Stimulated activated CD4-positive, alpha-beta T cell treated with anti-CD3 and anti-CD28 coated beads, Interleukin-2, amount 100 ng/mL, for 24 hours (primary cell): ENCODE measurements at places on chromosomes 3 and 15.
A peak's percentile ranks its signal among the peaks of the same experiment; 100 is the strongest.

GRCh38 chr15:48283396-48284145 is 47.7 kb upstream of the DUT start:
- no peak for DNase-seq

GRCh38 chr3:61358364-61358763 is 107.1 kb upstream of the FHIT start:
- DNase-seq: no peak

GRCh38 chr3:184171562-184171961 is 3.1 kb upstream of the AP2M1 start:
- no peak for DNase-seq

DNA sequence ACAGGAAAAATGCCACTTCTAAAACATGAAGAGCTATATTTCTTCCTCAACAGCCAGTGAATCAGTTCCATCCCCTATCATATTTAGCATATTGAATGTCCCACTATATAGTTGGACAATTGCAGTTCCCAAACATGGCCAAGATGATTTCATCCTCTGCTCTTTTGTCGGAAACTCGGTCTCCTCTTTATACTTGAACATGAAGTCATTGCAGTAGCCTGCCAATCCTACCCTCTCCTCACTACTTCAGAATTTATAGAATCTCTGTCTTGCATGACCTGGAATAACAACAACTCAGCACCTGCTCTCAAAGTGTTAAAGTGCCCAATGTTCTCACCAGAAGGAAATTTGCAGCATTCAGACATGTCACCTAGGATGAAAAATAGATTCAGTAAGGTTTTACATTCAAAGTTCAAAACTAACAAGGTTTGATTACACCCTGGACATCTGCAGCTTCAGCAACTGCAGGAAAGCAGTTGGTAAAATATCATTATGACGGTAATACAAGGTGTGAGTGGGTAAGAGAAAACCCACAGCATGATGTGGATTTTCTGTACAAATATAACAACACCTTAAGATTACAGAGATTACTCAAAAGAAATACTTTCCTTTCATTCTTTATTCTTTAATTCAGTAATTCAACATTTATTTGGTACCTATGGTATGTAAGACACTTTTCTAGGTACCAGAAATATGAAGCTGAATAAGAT is 52.5 kb downstream of the TP63 start:
- DNase-seq: no peak

DNA sequence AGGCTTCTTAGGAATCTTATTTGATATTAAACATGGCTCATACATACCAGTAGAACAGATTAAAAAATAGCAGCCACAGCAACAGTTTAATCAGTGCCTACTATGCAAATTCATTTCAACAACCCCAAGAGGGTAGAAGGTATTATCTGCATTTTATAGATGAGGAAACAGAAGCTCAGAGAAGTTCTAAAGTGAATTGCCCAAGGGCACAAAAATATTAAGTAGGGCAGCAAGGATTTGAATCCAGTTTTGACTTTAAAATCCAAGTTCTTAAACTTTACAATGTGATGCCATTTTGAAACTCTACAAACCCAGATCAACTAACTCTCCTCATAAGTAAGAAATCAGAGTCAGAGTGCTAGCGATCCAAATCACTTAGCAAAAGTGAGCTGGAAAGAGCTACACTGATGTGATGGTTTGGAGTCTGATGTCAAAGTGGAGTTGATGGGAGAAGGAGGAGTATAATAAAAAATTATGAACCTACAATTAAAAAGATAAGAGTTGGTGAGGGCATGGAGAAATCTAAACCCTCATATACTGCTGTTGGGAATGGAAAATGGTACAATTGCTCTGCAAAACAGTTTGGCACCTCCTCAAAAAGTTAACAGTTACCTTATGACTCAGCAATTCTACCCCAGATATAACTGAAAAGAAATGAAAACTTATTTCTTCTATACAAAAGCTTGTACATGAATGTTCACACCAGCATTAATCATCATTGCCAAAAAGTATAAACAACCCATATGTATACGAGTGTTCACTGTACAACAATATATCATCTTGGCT is 51.0 kb upstream of the PLXND1 start:
- DNase-seq: no peak

- no peak for DNase-seq
Observed at GRCh38 chr3:16056217-16056616, 118.3 kb upstream of the GALNT15 start.

DNA sequence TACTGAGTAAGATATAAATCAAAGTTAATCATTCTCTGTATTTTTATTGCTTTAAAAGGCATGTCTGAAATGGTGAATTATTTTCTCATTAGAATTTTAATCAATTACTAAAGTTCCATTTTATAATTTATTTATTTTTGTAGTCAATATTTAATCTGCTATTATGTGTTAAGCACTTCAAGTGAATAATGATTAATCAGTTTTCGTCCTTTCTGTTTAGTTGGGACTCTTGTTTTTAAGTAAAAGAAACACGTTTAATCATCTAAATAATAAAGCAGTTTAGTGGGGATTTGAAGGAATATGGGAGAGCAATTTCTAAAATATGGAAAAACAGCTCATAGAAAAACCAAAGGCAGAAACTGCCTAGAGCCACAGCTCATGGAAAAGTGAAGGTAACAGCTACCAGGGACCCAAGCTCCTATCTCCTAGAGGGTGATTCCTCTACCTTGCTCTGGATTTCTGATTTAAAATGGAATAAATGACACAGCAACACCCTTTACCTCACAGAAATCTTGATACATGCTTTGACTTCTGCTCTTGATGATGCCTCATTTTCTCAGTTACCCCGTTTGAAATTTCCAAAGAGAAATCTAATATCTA is 28.0 kb upstream of the SUCNR1 start:
- DNase-seq: no peak

- DNase-seq: no peak
Observed at GRCh38 chr15:96860741-96861140, 530.2 kb downstream of the NR2F2 start.

DNA sequence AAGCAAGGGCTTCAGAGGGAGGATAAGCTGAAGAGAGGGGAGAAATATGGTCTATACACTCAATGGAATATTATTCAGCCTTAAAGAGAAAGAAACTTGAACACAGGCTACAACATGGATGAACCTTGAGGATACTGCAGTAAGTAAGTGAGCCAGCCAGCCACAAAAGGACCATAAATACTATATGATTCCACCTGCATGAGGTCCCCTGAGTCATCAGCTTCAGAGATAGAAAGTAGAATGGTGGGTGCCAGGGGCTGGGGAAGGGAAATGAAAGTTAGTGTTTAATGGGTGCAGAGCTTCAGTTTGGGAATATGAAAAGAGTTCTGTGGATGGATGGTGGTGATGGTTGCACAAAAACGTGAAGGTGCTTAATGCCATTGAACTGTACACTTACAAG is 68.4 kb upstream of the SEC13 start:
- no peak for DNase-seq

DNA sequence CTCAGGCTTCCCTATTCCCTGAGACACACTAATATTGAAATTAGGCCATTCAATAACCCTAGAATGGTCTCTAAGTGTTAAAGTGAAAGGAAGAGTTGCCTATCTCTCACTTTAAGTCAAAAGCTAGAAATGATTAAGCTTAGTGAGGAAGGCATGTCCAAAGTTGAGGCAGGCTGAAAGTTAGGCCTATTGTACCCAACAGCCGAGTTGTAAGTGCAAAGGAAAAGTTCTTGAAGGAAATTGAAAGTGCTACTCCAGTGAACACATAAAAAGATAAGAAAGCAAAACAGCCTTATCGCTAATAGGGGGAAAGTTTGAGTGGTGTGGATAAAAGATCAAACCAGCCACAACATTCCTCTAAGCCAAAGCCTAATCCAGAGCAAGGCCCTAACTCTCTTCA is 117.9 kb upstream of the SPATA12 start:
- DNase-seq: no peak

GRCh38 chr3:71784914-71785531 is at the start of gene PROK2:
TSS of gene PROK2 (minus strand) at chr3:71785148. CDS start at chr3:71785052, 96 bp downstream.
- peak; percentile 60 for DNase-seq

DNA sequence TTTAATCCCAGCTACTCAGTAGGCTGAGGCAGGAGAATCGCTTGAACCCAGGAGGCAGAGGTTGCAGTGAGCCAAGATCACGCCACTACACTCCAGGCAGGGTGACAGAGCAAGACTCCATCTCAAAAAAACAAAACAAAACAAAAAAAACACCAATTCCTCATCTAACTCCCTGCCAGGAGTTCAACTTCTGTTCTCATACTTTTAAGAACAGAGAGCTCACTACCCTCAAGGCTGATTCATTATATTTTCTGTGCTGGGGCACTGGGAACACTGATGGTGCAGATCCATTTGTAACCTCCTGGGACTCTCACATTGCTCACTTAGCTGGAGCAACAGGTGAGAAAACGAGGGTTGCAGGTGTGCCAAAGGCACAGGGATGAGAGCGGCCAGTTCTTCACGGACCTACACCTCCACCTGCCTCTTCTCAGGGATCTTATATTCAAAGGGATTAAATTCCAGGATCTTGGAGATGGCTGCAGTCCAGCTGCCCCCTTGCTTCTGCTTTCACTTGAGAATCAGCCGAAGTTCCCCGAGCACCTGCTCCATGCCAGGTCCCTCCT is 12.3 kb upstream of the CSK start:
- DNase-seq: no peak

DNA sequence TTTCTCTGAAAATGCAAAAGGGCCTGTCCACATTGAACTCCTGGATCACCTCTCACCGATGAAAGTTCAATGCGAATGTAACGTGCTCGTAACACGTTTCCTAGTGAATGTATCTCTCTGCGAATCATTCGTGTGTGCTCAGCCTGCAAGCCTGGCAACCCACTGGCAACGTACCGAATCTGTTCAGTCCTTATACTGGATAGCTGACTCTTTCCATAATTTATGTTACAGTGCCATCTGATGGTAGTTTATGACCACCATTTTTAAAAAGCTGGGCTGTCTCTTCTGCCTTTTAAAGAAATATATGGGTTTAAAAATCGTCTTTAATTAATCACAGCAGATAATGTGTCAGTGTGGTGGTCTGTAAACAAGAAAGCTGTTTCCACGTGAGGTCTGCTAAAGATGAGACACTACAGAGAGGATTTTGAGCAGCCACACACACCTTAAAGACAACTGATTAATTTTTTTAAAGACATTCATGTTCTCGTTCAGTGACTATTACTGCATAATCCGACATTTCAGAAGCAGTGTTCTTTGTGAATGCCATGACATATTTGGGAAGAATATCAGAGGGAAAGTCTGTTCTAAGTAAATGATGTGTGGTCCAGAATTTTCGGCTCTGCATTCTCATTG is 69.4 kb upstream of the FOXP1 start:
- DNase-seq: peak; percentile 28

GRCh38 chr3:194187233-194187944 is 51.4 kb downstream of the HES1 start:
- DNase-seq: no peak

DNA sequence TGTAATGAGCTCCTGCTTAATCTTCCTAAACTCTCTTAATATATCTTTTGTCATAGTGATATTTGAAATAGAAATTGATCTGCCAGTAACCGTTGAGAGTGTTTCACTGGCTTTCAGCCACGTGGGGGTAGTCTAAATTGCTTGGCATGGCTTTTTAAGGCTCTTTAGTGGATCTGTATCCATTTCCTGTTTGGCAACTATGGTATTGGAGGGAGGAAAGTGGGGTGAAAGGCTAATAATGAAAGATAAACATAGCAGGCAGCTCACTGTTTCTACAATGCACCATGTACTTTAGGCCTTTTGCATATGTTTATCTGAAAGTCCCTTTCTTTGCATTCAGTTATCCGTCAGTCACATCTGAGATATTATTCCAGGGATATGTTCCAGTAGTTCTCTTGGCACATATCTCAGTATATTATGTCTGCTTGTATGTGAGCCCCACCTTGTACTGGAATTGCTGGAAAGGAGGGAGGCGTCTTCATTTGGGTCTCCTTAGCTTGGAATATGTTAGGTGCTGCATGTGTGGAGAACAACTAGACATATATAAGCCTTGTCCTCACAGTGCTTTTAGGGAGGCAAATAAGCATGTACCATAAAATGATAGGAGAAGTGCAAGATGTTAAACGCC is 10.8 kb downstream of the TOPAZ1 start:
- no peak for DNase-seq

- no peak for DNase-seq
Observed at GRCh38 chr15:68991723-68992122, 22.8 kb upstream of the NOX5 start.

- no peak for DNase-seq
Observed at GRCh38 chr15:29066310-29066709, 180.5 kb downstream of the APBA2 start.

DNA sequence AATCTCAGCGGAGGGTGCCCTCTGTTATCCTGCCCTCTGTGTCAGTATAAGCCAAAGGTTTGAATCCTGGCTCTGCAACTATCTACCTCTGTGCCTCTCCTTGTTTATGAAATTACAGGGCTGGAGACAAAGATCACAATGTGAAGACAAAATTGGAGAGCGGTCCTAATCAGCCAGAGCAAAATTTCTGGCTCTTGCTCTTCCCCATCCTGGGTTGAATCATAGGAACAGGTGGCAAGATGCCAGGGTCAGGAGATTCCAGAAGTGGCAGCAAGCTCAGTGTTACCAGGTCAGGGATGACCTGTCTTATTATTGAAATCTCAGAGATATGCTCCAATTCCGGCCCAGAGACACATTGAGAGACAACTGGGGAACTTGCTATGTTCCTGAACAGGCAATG is 2.3 kb upstream of the CCR2 start:
- no peak for DNase-seq

DNA sequence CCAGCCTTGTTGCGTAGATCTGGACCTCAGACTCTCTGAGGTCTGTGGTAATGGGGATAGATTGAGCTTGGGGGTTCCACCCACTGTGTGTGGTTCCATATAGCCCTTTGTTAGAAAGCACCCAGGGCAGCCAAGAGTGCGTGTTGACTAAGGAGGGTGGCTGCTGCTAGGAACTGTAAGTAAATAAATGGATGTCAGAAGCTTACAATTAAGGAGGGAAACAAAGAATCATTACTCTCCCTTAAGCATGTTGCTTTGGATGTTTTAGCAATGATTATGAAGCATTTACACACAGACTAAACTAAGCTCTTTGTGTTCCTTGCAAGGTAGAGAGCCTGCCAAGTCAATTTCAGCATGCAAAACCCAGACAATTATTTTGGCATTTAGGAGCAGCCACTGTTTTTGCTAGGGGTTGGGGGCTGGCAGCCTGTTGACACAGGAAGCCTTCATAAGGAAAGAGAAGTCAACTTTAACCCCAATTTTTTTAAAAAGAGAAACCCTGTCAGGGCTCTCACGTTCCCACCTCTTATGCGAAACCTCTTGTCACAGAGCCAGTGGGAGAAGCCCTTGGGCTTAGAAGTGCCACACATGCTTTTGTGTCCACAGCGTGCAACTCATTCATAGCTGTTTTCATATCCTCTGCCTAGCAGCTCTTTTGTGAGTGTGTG is 127.8 kb downstream of the CMSS1 start:
- DNase-seq: no peak

DNA sequence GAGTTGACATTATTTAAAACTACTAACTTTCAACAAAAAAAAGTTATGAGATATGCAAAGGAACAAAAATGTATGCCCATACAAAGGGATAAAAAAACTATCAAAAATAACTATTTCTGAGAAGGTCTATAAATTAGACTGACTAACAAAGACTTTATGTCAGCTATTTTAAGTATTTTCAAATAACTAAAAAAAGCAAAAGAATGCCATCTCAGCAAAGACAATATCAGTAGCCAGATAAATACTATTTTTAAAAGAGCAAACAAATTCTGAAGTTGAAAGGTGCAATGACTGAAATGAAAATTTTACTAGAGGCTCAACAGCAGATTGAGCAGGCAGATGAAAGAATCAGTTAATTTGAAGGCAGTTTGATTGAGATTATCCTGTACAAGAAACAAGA is 3.6 kb upstream of the STRIT1 start:
- DNase-seq: no peak

- no peak for DNase-seq
Observed at GRCh38 chr3:82423268-82424030, 662.0 kb upstream of the GBE1 start.

GRCh38 chr3:140552898-140553297 is 125.0 kb upstream of the TRIM42 start:
- DNase-seq: no peak
